Stimulated activated CD8-positive, alpha-beta memory T cell treated with anti-CD3 and anti-CD28 coated beads, Interleukin-4, amount 100 ng/mL, for 4 hours (primary cell): ENCODE measurements at places on chromosomes 3 and 15.

GRCh38 chr3:4926892-4927291 lies 52.3 kb upstream of the BHLHE40 start:
- DNase-seq: no peak

DNA sequence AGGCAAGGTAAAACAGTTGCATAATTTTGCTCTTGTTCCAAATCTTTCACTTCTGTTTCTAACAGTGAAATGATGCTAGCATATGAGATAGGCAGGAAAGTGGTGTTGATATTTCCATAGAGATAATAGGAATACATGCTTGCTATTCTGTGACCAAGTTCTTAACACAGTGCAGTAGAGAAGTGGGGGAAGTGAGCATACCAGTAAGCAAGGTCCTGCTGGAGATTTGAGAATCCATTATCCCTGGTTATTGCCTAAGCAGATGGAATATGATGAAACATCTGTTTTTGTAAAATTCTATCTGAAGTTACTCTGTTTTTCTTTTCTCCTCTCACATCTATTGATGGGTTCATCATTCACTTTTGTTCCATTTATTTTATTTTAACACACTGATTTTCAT lies 28.7 kb downstream of the USP8 start:
- no peak for DNase-seq

DNA sequence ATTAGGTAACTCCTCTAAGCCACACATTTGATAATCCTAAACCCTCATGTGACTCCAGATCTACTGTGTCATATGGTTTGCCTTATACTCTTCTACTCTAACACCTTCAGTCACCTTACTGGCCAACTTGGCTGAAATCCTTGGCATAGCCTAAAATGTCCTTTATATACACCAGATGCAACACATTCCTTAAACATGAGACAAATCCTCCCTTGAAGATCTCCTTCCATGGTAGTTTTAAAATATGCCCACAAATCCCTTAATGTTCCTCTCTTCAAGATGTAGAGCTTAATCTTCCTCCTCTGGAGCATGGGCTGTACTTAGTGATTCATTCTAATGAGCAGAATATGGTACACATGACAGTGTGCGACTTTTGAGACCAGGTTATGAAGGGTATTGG lies 238.9 kb downstream of the SUCLG2 start:
- DNase-seq: no peak

DNA sequence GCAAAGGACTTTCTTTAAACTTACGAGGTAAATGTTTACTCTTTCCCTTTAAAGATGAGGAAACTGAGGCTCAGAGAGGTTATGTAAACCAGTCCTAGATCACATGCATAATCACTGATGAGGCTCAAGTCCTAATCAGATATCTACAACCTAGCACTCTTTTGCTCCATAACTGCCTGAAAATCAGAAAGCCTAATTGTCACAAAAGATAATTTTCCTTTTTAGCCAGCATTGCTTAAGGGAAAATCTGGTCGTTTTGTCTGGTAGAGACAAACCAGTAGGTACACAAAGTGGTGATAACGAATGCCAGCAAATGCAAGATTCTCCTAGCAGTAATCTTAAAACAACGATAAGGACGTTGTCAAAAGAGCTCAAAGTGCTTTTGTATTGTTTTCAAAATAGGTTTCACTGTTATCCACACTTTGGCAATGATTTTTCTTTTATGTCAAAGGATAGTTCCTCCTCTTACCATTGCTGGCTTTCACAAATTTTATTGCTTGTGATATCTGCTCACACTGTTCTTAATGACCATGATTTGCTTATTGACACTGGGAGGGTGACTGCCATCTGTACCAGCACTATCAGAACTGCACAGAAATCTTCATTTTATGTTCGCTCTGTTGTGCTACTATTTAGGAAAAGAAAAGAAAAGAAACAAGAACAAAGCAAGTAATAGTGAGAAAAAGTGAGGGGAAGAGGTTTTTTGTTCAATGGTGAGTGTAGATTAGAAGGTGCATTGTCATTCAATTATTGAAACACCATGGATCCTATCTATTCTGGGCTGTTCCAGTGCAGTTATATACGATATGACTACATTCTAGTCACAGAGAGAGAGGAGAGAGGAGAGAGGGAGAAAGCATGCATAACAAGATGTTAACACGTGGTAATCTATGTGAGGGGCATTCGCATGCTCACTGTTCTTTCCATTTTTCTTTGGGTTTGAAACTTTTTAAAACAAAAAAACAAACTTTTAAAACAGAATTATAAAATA lies 13.7 kb downstream of the IQCH start:
- DNase-seq: no peak

DNA sequence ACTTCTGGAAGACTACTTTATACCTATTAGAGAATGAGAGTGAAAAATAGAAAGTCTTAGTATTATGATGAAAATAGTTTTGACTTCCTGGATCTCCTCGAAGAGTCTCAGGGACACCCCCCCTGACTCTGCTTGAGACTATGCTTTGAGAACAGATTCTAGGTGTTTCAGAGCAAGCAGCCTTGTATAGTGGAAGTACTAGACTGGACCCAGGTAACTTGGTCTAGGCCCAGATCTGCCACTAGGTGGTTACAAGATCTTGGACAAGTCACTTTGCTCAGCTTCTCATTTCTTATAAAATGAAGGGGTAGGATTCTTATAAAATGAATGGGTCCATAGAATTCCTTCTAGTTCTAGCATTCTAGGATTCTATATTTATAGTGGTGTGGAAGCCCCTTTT lies 9.1 kb downstream of the ABHD5 start:
- no peak for DNase-seq

DNA sequence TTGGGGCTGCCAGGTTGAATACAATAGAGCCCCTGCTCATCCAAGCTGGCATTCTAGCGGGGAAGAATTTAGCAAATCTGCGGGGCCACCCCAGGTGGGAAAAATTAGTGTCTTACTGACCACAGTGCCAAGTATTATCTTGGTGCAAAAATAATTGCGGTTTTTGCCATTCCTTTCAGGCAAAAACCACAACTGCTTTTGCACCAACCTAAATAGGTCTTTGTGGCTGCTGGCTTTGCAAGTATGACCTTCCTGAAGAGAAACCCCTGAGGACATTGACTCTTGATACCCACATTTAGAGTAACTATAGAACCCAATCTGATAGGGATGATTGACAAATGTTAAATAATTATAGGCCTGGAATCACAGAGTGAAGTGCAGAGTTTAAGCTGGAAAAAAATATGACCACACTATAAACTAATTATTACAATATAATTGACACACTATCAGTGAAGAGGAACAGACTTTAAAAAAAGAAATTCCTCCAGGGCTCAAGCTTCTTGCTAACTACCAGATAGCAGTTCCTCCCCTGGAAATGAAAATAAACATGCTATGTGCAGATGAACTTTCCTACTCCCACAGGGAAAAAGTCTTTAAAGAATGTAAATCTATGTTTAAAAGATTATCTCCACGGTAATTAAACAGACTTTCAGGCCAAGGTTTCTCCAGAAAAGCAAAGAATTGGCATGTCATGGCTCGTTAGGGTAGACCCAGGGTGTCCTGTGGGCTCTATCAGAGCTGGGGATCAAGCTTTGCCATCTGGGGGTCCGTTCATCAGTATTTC lies 34.4 kb downstream of the CA12 start:
- DNase-seq: no peak
